ENCODE measurements at places on chromosomes 7 and 10. TPM values are rescaled to one million over a fixed set of nuclear protein-coding genes. Genes with fewer than 3 reads are reported as not detected.

The CACNA2D1 gene
- total RNA-seq, result 71.3 TPM

The LYZL2 gene
- not detected for total RNA-seq

The TMEM26 gene
- 0.35 TPM for total RNA-seq

The ASB4 gene
- total RNA-seq, result not detected

The AGR2 gene
- total RNA-seq, result not detected

Measured in smooth muscle cell of the coronary artery (primary cell).